ENCODE measurements at places on chromosomes 3 and 15.

DNA sequence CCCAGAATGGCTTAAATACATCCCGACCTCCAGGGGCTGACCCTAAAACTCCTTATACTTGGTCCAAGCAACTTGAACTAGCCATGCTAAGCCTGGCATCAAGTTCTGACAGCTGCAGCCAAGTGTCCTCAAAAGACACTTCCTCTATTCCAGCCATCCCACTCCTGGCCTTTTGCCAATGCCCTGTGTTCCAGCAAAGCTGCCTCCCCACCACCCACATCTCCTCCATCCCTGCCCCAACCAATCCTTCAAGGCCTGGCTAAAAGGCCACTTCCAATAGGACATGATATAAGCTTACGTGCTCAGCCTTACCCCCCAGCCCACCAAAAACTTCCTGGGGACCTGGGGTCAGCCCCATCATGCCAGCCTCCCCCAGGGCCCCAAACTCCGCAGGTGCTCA lies 40.9 kb downstream of the SEMA3G start:
- H3K36me3 ChIP-seq = peaks cover 33% of the 10 kb centered on the region
- DNase-seq = no peak
- no peaks in the 10 kb centered on the region for H3K27me3 ChIP-seq
- peaks cover 19% of the 10 kb centered on the region for H3K4me1 ChIP-seq
- H3K27ac ChIP-seq = no peak overlapping the region
- H3K4me3 ChIP-seq = no peak overlapping the region

- peaks cover 8% of the 10 kb centered on the region for H3K4me1 ChIP-seq
- peaks cover 47% of the 10 kb centered on the region for H3K27me3 ChIP-seq
- H3K4me3 ChIP-seq = peak within 1 kb of the TSS; percentile 40
- no peaks in the 10 kb centered on the region for H3K36me3 ChIP-seq
- peak; percentile 66 for DNase-seq
Observed at GRCh38 chr15:81133782-81134461, at the start of gene CFAP161. Gene CFAP161, plus strand, starts transcription at chr15:81134270. Its CDS starts 60 bp downstream, at chr15:81134330.

DNA sequence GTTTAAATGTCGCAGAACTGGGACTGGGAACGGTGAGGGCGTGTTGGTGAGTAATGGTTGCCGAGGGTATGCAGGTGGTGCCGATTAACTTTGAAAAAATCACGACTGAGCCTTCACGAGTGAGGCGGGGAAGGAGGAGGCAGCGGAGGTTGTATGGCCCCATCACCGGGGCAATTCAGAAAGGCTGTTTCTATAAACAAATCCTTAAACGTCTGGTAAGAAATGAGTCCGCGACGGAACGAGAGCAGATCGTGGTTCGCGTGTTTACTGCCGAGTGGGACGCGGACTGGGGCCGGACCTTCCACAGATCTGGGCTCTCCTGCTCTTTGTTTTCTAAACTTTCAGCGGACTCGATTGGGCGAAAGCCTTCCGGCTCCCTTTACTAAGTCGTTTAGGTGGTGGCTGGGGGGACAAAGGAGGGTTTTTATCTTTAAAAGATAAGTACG lies 2.7 kb downstream of the IGF1R start:
- H3K4me1 ChIP-seq = peaks cover 37% of the 10 kb centered on the region
- peak overlapping the region; percentile 94 for H3K27ac ChIP-seq
- peaks cover 8% of the 10 kb centered on the region for H3K36me3 ChIP-seq
- DNase-seq = peak; percentile 50

GRCh38 chr15:65402961-65403360 lies 19.8 kb downstream of the IGDCC4 start:
- H3K4me1 ChIP-seq = no peaks in the 10 kb centered on the region
- no peak overlapping the region for H3K27ac ChIP-seq
- no peak overlapping the region for H3K4me3 ChIP-seq
- no peaks in the 10 kb centered on the region for H3K36me3 ChIP-seq
- peaks cover 24% of the 10 kb centered on the region for H3K27me3 ChIP-seq

DNA sequence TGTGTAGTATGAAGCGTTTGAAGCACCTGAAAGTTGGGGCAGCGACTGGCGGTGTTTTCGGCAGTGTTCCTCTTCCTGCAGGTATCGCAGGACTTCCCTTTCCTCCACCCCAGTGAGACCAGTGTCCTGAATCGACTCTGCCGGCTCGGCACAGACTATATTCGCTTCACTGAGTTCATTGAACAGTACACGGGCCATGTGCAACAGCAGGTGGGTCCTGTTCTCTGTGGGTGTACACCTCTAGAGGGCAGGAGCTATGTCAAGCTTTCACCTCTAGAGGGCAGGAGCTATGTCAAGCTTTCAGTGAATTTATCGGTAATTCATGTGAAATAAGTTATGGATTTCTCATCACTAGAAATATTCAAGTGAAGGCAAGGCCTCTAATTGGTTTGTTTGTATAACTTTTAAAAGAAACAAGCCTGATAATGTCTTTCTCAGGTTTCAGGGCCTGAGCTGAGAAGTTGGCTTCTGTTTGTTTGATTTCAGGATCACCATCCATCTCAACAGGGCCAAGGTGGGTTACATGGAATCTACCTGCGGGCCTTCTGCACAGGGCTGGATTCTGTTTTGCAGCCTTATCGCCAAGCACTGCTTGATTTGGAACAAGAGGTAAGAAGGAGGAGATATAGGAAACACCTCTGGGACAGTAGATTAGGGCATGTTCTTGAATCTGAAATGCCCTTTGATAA lies 5.3 kb downstream of the TUBGCP4 start:
- peak; percentile 61 for DNase-seq
- peaks cover 49% of the 10 kb centered on the region for H3K36me3 ChIP-seq
- no peak overlapping the region for H3K4me3 ChIP-seq
- H3K27ac ChIP-seq = no peak overlapping the region
- H3K4me1 ChIP-seq = peaks cover 28% of the 10 kb centered on the region
- no peaks in the 10 kb centered on the region for H3K27me3 ChIP-seq

- peaks cover 15% of the 10 kb centered on the region for H3K4me1 ChIP-seq
- no peak overlapping the region for H3K4me3 ChIP-seq
- H3K36me3 ChIP-seq = no peaks in the 10 kb centered on the region
Observed at GRCh38 chr3:141385406-141386125, 17.3 kb downstream of the ZBTB38 start.

DNA sequence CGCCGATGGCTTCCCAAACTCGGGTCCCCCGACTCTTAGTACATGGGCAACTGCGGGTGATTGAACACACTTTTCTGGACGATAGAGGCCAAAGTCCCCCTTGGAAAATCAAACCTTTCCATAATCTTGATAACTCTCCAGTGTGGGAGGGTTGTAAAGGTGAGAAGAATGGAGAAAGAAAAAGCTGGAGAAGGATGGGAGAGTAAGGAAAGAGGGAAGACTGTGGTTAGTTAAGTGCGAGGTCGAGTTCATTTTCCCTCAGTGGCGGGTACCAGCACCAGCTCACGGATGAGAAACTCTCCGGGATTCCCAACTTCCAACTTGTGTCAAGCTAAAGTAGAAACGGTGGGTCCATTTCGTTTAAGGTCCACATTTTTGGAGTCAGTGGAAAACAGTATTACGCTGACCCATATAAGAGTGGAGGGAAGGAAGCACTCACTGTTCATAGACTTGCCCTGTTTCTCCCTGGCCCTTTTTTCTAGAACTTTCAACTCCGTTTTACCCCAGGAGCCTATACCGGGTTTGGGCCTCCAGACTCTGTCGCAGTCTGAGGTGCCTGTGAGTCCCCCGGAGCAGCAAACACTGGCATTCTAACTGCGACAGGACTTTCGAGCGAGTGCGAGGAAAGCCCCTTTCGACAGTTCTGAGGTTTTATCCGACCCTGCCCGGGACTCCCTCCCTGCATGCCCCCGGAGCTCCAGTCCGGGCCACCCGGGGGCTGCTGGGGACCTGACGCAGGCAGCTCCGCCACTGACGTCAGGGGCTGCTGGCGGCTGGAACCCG lies 14.8 kb downstream of the ZIC1 start:
- no peak for DNase-seq
- peaks cover 52% of the 10 kb centered on the region for H3K27me3 ChIP-seq
- H3K4me3 ChIP-seq = no peak overlapping the region

DNA sequence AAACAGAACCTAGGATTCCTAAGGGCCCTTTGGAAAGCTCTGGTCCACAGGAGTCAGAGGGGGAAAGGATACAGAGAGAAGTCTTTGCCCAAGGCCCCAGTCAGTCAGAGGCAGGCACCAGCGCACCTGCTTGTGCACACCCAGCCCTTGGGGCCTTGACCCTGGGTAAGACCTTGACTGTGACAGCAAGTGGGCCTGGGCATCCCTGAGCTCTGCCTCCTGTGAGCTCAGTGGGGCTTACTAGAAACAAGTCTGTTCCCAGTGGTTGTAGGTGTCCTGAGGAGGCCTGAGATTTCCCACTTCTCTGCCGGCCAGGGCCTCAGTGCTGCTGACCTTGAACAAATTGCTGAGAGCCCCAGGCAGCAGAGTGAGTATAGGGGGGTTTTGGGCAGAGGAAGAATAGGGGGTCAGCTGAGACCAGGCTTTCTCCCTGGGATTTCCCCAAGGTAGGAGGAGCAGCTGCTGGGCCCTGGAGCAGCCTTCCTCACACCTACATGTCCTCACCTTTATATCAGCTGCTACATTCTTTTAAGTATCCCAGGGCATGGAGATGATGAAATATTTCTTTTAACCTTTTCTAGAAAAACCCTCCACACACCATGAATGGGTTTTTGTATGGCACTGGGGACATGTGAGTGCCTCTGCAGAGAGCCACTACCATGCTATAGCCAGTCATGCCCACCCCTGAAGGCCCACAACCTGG lies 9.7 kb upstream of the DAG1 start:
- no peak overlapping the region for H3K4me3 ChIP-seq
- H3K4me1 ChIP-seq = no peaks in the 10 kb centered on the region
- no peak for DNase-seq
- no peak overlapping the region for H3K27ac ChIP-seq
- no peaks in the 10 kb centered on the region for H3K36me3 ChIP-seq
- no peaks in the 10 kb centered on the region for H3K27me3 ChIP-seq

- H3K4me3 ChIP-seq = no peak overlapping the region
- H3K27me3 ChIP-seq = no peaks in the 10 kb centered on the region
- H3K36me3 ChIP-seq = no peaks in the 10 kb centered on the region
- DNase-seq = no peak
Observed at GRCh38 chr3:104642827-104643226, 723.9 kb upstream of the ALCAM start.

DNA sequence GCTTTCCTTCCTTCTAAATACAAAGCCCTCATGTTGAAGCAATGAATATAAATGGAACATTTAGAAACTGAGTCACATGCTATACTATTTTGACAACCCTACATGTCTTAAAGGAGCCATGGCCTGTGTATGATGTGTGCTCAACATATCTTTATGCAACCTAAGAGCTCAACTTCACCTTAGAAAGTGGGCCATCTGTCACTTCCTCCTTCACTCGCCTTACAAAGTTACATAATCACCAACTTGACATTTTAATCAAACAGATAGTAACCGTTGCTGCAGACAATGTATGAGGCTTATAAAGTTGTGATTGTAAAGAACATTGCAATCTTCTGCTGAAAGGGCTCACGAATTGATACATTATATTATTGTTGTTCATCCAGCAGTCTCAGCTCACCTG lies 163.6 kb downstream of the SERPINI1 start:
- no peaks in the 10 kb centered on the region for H3K4me1 ChIP-seq
- no peak overlapping the region for H3K4me3 ChIP-seq
- peaks cover 8% of the 10 kb centered on the region for H3K27me3 ChIP-seq
- no peak overlapping the region for H3K27ac ChIP-seq
- no peak for DNase-seq
- H3K36me3 ChIP-seq = no peaks in the 10 kb centered on the region

- H3K27me3 ChIP-seq = no peaks in the 10 kb centered on the region
- H3K4me1 ChIP-seq = no peaks in the 10 kb centered on the region
- DNase-seq = no peak
- H3K36me3 ChIP-seq = peaks cover 27% of the 10 kb centered on the region
- H3K27ac ChIP-seq = no peak overlapping the region
Observed at GRCh38 chr3:12507591-12508281, 23.5 kb downstream of the TSEN2 start.

Measured in activated CD8-positive, alpha-beta T cell treated with anti-CD3 and anti-CD28 coated beads for 36 hours (primary cell).